ENCODE measurements at places on chromosomes 4 and X. TPM values are rescaled to one million over a fixed set of nuclear protein-coding genes. Genes with fewer than 3 reads are reported as not detected.
A peak's percentile ranks its signal among the peaks of the same experiment; 100 is the strongest.

- DNase-seq, result no peak
Measured at GRCh38 chr4:148071009-148071408, 339.1 kb downstream of the ARHGAP10 start.

DNA sequence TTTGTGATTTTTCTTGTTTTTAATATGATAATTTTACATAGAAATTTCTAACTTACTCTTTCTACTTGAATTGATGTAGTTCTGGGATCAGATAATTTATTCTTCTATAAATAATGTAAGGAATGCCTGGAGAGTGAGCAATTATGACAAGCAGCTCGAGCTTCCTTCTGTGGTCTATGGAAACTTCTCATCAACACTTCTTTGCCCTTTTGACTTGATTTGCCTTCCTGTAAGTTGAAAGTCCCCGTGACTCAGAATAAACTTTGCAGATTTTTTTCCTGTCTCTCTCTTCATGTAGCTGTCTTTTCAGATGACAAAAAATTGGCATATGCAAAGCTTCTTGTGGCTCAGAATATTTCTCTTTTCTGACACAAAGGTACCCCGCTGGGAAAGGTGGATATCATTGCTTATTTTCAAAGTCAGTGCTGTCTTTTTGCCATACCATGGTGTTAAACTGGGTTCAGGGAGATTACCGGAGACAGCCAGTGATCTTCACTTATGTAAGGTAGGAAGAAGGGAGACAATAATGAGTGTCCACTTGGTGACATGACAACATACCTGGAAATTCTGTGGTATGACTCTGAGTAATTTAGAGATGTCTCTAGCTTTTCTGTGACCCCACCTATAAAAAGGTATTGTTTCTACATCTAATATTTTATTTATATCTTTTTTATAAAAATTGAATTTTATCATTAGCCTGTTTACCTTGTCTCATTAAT is 278.6 kb upstream of the GNPDA2 start:
- no peak for DNase-seq

The ACE2 gene
- 428 TPM for polyA plus RNA-seq

The ZXDB gene
- 8.4 TPM for polyA plus RNA-seq

DNA sequence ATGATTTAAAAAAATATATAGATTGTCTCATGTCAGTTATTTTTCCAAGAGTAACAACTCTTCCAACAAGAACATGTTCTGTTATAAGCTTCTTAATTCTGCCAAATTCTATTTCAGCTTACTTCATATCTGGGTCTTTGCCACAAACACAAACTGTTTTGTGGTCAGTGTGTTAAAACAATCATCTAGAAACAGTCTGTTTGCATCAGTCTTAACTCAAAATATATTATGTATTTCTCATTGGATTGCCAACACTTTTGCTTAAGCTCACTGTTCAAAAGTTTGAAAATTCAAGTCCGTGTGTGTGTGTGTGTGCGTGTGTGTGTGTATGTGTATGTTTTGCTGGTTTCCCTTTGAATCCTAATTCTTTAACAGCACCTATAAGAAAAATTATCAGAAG is 752.3 kb upstream of the NDST4 start:
- DNase-seq, result no peak

- no peak for DNase-seq
Measured at GRCh38 chr4:185950891-185951290, 118.1 kb upstream of the TLR3 start.

GRCh38 chr4:100935090-100935489 is 412.2 kb downstream of the PPP3CA start:
- DNase-seq, result no peak

DNA sequence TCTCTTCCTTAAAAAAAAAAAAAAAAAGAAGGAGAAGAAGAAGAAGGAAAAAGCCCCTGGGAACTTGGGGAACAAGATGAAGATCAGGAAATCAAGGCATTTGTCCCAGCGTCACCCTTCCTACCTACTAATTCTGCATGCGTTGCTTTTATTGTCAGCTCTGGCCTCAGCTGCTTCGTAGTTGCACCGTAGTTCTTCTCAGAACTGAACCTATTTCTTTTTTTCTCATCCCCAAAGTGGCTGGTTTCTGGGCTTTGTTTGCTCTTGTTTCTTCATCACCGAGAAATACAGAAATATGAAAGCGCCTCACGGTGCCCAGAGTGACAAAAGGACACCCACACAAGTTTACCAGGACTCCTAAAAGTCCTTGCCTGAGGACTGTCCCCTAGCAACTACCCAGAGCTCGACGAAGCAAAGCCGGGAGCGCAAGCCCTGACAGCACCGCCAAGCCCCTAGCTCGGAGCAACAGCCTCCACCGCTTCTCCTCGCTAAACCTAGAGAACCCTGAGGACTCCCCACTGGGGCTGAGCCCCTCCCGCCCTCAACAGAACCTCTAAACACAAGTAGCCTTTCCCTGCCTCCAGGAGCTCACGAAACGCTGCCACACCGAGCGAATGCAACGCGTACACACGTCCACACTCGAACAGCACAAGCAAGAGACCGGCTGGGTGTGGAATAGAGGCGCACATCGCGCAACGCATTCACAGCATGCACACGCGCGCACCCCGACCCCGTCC is 710 bp downstream of the PRKG2 start:
- no peak for DNase-seq

- DNase-seq, result peak; percentile 89
Measured at GRCh38 chrX:17544821-17545220, 169.8 kb downstream of the NHS start.

DNA sequence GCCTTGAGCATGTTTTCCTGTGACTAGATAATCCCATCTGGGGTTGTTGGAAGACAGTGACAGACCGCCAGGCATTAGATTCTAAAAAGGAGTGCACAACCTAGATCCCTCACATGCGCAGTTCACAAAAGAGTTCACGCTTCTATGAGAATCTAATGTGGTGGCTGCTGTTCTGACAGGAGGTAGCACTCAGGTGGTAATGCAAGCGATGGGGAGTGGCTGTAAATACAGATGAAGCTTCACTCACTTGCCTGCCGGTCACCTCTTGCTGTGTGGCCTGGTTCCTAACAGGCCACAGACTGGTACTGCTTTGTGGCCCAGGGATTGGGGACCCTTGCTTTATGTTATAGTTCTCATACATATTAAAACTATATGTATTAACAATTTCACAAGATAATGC is 81.9 kb upstream of the TMLHE start:
- DNase-seq, result no peak

The NSDHL gene
- 19.7 TPM for polyA plus RNA-seq

The COX18 gene
- polyA plus RNA-seq, result 11.6 TPM

The DCLK2 gene
- 7.1 TPM for polyA plus RNA-seq

GRCh38 chrX:2576793-2577192 is 76.0 kb upstream of the DHRSX start:
- no peak for DNase-seq

- DNase-seq, result no peak
Measured at GRCh38 chr4:186563761-186564160, 8.4 kb upstream of the MTNR1A start.

DNA sequence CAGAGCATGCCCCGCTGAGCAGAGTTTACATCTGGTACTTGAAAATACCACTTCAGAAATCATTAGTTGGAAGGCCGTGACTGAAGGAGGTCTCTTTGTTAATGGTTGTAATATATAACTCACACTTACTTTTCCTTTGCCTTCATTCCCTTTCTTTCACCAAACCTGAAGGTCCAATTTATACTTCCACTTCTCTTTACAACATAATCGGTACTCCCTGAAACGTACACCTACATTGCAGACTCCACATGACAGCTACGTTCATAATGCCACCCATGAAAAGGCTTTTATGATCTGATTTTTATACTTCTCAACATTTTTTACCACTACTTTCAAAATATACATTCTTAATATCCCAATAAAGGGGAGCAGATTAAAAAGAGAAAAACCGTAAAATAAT is 298.7 kb downstream of the C4orf33 start:
- no peak for DNase-seq

DNA sequence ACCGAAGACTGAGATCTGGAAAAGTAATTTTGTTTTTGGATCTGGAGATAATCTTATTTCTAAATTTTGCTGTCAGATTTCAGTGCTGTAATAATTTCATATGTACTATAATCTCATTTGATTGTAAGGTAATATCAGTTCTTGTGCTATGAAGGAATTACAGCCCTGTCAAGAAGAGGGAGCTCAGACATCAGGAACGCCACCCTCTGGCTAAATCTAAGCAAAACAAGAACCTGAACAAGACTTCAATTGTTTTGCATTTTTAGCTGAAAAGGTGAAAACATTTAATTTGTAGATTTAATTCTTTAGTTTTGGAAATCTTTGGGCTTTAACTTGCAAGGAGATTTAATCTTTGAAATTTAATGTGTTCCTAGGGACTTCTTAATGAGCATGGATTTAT is 525.4 kb upstream of the HS3ST1 start:
- peak; percentile 13 for DNase-seq

GRCh38 chrX:118498351-118498750 is 2.7 kb downstream of the DOCK11 start:
- no peak for DNase-seq

DNA sequence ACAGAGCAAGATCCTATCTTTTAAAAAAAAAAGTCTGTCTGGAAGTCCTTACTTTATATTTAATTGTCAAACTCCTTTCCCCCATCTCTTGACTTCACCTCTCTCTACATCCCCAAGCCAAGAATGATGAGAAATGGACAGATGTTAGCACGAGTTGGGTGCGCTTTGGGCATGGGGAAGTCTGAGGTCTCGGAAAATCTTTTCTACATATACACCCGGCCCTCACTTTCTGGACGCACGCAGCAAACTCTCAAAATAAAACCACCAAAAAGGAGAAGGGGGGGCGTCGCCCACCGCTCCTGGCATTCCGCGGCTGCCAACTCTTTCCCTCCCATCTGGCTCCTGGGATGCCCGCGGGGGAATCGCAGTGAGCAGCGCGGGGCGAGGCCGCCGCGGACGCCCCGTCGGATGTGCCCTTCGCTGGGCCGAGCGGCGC is 756 bp downstream of the IGFBP7 start:
- DNase-seq, result no peak

GRCh38 chrX:1231850-1232465 is 19.5 kb upstream of the CRLF2 start:
- no peak for DNase-seq

GRCh38 chr4:174152717-174153466 is 130.6 kb downstream of the FBXO8 start:
- no peak for DNase-seq

DNA sequence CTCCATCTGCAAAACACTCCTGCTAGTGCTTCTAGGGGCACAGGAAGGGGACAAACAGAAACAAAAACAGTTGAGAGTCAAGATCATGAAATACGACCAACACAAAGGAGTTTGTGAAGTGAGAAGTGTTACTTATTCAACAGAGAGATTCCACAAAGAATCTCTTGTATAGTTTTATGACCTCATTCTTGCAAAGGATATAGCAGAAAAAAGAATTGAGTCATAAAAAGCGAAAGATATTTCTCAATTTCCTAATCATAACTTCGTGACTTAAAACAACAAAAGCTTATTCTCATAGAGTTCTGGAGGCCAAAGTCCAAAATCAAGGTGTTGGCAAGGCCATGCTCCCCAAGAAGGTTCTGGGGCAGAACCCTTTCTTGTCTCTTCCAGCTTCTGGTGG is 40.7 kb downstream of the TIGD4 start:
- peak; percentile 77 for DNase-seq

GRCh38 chrX:43266487-43266886 is 389.6 kb upstream of the MAOA start:
- no peak for DNase-seq

- peak; percentile 35 for DNase-seq
Measured at GRCh38 chr4:180134091-180134866, 2108.9 kb upstream of the TENM3 start.

The ADH7 gene
- polyA plus RNA-seq, result not detected

The GAGE12H gene
- not detected for polyA plus RNA-seq

GRCh38 chr4:38619316-38619715 is 44.7 kb upstream of the KLF3 start:
- no peak for DNase-seq

GRCh38 chrX:65928522-65928921 is 111.4 kb downstream of the VSIG4 start:
- no peak for DNase-seq

- DNase-seq, result no peak
Measured at GRCh38 chr4:86846921-86847320, 2.3 kb downstream of the SLC10A6 start.

DNA sequence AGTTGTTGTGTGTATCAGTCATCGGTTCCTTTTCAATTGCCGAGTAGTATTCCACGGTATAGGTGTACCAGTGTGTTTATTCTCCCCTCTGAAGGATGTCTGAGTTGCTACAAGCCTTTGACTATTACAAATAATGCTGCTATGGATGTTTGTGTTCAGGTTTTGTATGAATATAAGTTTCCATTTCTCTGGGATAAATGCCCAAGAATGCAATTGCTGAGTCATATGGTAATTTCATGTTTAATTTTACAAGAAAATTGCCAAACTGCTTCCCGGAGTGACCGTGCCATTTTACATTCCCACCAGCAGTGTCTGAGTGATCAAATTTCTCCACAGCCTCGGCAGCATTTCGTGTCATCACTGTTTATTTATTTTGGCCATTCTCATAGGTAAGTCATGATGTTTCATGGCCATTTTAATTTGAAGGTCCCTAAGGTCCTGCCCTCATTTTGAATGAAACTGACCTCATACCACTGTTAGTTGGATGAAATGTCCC is 73.9 kb downstream of the IRF2 start:
- no peak for DNase-seq

The MEPE gene
- polyA plus RNA-seq, result not detected

DNA sequence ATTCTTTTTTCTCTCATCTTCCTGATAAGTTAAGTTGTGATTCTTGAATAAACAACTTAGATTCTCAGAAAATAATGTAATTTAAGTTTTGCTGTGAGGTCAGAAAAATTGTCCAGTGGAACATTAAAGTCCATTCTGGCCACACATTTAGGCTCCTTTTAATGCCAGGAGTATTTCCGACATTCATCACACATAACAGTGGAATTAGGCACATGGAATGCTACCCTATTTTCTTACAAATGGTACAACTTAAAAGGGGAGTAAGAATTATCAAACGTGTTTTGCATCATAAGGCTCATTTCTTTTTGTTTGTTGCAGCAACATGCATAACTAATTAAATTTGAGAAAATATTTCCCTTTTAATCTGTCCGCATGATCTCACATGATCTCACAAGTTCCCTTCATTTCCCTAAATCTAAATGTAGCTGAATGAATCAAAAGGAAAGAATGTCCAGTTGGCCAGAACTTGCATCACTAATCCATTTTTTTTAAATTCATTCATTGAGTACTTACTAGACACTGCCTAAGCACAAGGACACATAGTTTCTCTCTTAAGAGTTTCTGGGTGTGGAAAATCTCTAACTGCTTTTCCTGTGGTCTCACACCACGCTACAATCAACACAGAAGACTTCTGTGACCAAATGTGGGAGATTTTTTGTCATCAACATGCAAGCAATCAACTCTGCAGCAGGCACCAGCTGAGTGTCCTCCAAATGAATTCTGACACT is 22.0 kb downstream of the SPARCL1 start:
- no peak for DNase-seq

The XK gene
- polyA plus RNA-seq, result 12.3 TPM

GRCh38 chrX:151974336-151975227 is at the start of gene GABRE:
Gene GABRE (minus strand): TSS chrX:151974676. CDS start chrX:151974625, 51 bp downstream.
- DNase-seq, result peak; percentile 70

Data from large intestine (tissue), 12 donors.